ENCODE measurements at places on chromosomes 12 and 14. TPM values are rescaled to one million over a fixed set of nuclear protein-coding genes. Genes with fewer than 3 reads are reported as not detected.

The KCNC2 gene
- 23.2 TPM for total RNA-seq

The AQP5 gene
- 0.99 TPM for total RNA-seq

The RD3L gene
- not detected for total RNA-seq

The ACOT4 gene
- total RNA-seq, result 1.5 TPM

The MIP gene
- 0.30 TPM for total RNA-seq

The PLEK2 gene
- total RNA-seq, result 0.77 TPM

The OTUB2 gene
- total RNA-seq, result 3.6 TPM

The CTSG gene
- 23.0 TPM for total RNA-seq

The C12orf54 gene
- total RNA-seq, result 0.50 TPM

The TEX52 gene
- total RNA-seq, result not detected

The AHNAK2 gene
- total RNA-seq, result 39.3 TPM

The AMIGO2 gene
- 10.7 TPM for total RNA-seq

The GALNT9 gene
- 18.3 TPM for total RNA-seq

The RNF212B gene
- not detected for total RNA-seq

The EML5 gene
- total RNA-seq, result 16.1 TPM

The DYNLL1 gene
- total RNA-seq, result 390 TPM

The PALS1 gene
- total RNA-seq, result 53.8 TPM

The KIF26A gene
- total RNA-seq, result 15.5 TPM

The FSCB gene
- 0.11 TPM for total RNA-seq

All from spinal cord (tissue), 10 donors.